ENCODE measurements at places on chromosomes 12 and 14. TPM values are rescaled to one million over a fixed set of nuclear protein-coding genes. Genes with fewer than 3 reads are reported as not detected.
A peak's percentile ranks its signal among the peaks of the same experiment; 100 is the strongest.

GRCh38 chr14:88188745-88189416 is 134.2 kb downstream of the KCNK10 start:
- H3K27me3 ChIP-seq: no peaks in the 10 kb centered on the region
- H3K36me3 ChIP-seq: no peaks in the 10 kb centered on the region
- DNase-seq: peak; percentile 16
- peaks cover 25% of the 10 kb centered on the region for H3K4me1 ChIP-seq

- no peak for DNase-seq
- no peak overlapping the region for H3K4me3 ChIP-seq
- peaks cover 7% of the 10 kb centered on the region for H3K4me1 ChIP-seq
- H3K27me3 ChIP-seq: no peaks in the 10 kb centered on the region
- no peaks in the 10 kb centered on the region for H3K36me3 ChIP-seq
Observed at GRCh38 chr12:104604070-104604994, 147.6 kb downstream of the CHST11 start.

The CCDC196 gene
- not detected for total RNA-seq

DNA sequence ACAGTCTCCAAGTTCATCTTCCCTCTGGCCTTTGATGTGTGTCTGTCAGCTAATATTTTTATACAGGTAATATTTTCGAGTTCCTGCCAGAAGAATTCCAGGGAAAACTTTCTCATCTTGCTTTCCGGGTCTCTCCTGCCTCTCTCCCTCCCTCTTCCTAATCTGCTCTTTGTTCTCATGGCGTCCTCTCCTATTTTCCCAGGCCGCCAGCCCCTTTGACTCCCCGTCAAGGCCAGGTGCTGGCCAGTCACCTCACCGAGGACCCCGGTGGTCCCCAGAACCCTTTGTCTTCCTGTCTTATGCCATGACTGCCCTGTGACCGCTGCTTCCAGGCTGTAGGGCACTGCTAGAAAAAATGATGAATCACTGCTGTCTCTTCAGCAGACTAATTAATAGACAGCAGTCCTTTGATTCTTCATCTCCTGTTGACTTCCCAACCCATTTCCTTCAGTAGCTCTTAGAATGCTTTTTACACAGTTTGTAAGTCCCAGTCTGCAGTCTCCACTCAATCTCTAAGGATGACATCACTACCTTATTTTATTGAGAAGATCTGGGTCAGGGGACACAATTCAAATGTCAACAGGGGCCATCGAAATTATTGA is 40.7 kb downstream of the PPFIBP1 start:
- H3K27ac ChIP-seq: peak overlapping the region; percentile 61
- DNase-seq: peak; percentile 35
- H3K4me1 ChIP-seq: peaks cover 17% of the 10 kb centered on the region
- H3K4me3 ChIP-seq: no peak overlapping the region

DNA sequence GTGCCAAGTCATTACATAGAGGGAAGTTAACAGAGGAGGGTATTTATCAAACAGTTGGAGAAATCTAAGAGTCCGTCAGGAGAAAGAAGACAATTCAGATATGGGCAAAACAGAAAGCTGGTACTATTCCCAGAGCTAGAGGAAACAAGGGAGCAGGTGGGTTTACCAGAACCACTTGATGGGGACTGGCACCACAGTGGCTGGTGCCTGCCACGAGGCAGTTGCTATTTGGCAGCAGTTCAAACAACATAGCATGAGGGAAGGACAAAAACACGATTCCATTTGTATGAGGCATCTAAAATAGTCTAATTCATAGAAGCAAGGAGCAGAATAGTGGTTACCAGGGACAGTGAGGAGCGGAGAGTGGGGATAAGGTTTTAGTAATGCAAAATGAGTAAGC is 24.6 kb upstream of the KLRD1 start:
- H3K4me1 ChIP-seq: no peaks in the 10 kb centered on the region
- no peak overlapping the region for H3K4me3 ChIP-seq
- H3K27ac ChIP-seq: no peak overlapping the region
- H3K27me3 ChIP-seq: no peaks in the 10 kb centered on the region
- H3K36me3 ChIP-seq: no peaks in the 10 kb centered on the region

- no peak overlapping the region for H3K27ac ChIP-seq
- H3K4me1 ChIP-seq: no peaks in the 10 kb centered on the region
- no peak overlapping the region for H3K4me3 ChIP-seq
- no peaks in the 10 kb centered on the region for H3K27me3 ChIP-seq
- no peaks in the 10 kb centered on the region for H3K36me3 ChIP-seq
Observed at GRCh38 chr12:25051171-25051570, 102.3 kb upstream of the BCAT1 start.

The TSPAN8 gene
- not detected for total RNA-seq

The RHNO1 gene
- total RNA-seq: 95.5 TPM

The REM2 gene
- total RNA-seq: 1.7 TPM

DNA sequence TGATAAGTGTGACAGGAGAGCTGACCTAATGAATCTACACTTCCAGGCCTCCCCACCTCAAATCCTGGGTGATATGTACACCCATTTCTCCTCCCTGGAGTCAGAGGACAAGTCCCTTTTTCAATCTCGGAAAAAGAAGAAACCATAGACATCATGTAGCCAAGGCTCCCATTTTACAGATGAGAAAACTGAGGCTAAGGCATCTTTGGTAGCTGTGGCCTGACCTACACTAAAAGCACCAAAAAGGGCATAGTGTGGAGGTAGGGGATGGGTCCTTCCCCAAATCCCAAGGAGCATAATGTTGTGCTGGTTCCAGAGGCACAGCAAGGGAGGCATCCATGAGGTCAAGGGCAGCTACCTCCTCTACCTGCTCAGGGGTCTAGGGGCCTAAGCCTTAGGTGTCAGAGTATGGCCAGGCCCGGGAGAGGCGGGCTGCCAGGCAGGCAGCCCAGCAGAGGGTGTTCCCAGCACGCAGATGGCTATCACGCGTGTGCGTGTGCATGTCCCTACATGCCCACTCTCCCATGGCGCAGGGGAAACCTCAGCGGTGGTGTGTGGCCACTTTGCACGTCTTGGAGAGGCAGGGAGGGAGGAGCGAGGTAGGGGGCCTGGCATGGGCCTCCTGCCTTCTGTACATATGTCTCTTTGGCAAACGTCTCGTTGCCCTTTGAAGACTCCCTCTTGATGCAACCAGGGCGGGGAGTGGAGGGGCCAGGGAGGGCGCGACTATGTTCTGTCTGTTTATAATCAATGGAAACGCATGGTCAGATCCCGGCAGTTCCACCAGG is 2.5 kb downstream of the PGF start:
- peaks cover 22% of the 10 kb centered on the region for H3K4me1 ChIP-seq
- no peaks in the 10 kb centered on the region for H3K36me3 ChIP-seq
- DNase-seq: no peak
- peaks cover 40% of the 10 kb centered on the region for H3K27me3 ChIP-seq
- H3K4me3 ChIP-seq: no peak overlapping the region
- no peak overlapping the region for H3K27ac ChIP-seq

GRCh38 chr14:30553311-30553989 is 5.5 kb upstream of the G2E3 start:
- no peaks in the 10 kb centered on the region for H3K27me3 ChIP-seq
- DNase-seq: no peak
- H3K4me3 ChIP-seq: no peak overlapping the region
- H3K4me1 ChIP-seq: no peaks in the 10 kb centered on the region
- no peak overlapping the region for H3K27ac ChIP-seq

DNA sequence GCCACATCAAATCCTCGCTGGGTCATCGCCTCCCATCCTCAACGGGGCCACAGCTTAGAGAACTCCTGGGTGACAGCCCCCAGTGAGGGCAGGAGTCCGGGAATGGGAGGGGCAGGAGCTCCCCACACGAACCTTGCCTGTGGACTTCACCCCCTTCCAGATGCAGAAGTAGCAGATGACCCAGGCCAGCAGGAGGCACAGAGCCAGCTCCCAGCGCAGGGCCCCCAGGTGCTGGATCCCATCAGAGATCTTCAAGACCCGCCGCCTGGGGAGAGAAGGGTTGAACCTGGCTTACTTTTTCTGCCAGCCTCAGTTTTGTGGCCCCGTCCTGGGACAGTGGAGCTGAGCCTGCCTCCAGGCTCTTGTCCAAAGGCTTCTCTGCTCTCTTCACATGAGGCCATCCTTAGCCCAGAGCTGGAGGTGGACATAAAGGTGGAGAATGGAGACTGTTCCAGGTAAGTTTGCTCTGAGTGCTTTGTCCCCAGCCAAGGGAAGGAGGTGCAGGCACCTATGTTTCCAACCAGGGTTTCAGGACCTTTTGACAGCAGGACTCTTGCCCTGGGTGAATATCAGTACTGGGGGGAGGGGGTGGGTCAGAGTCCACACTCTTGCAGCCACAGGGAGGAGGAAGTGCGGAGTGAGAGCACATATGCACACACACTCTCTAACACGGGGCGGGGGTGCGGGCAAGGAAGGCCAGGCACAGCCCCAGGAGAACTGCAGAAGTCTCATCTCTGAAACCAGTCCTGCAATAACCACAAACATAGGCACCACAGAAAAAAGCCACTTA is 23.3 kb upstream of the SLC6A12 start:
- no peaks in the 10 kb centered on the region for H3K4me1 ChIP-seq
- H3K27me3 ChIP-seq: no peaks in the 10 kb centered on the region
- H3K27ac ChIP-seq: no peak overlapping the region

DNA sequence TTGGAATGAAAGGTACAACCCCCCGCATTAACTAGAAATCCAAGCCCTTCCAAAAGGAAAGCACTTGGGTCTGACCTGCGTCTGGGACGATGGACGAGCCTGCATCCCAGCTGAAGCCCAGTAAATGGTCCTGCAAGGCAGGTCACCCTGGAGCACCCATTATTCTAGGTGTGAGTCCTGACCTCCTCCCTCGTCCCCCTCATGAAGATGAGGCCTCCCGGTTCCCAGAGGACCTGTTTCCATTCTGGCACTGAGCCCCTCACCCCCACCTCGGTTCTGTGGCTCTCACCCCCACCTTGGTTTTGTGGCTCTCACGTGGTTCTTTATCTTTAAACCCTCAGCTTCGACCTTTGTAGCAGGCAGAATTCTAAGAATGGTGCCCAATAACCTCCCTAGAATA is 7.3 kb downstream of the IFI27 start:
- H3K4me1 ChIP-seq: no peaks in the 10 kb centered on the region
- no peaks in the 10 kb centered on the region for H3K27me3 ChIP-seq
- H3K27ac ChIP-seq: no peak overlapping the region
- no peak overlapping the region for H3K4me3 ChIP-seq

The CPNE8 gene
- total RNA-seq: 13.0 TPM

The SMOC1 gene
- total RNA-seq: 89.3 TPM

The PIANP gene
- total RNA-seq: 0.32 TPM

The RFX4 gene
- total RNA-seq: 3.4 TPM

DNA sequence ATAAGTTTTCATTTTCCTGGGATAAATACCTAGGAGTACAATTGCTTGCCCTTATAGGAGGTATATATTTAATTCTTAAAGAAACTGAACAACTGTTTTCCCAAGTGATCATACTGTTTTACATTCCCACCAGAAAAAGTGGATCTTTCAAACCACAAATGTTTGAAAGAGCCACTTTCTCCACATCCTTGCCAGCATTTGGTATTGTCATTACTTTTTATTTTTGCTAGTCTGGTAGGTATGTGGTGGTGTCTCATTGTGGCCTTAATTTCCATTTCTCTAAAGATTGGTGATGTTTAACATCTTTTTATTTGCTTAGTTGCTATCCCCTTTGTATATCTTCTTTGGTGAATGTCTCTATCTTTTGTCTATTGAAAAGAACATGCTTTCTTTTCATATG is 50.6 kb downstream of the CCDC91 start:
- H3K27ac ChIP-seq: no peak overlapping the region
- no peaks in the 10 kb centered on the region for H3K36me3 ChIP-seq
- no peak overlapping the region for H3K4me3 ChIP-seq
- no peak for DNase-seq
- no peaks in the 10 kb centered on the region for H3K27me3 ChIP-seq

The RNASE3 gene
- total RNA-seq: not detected

DNA sequence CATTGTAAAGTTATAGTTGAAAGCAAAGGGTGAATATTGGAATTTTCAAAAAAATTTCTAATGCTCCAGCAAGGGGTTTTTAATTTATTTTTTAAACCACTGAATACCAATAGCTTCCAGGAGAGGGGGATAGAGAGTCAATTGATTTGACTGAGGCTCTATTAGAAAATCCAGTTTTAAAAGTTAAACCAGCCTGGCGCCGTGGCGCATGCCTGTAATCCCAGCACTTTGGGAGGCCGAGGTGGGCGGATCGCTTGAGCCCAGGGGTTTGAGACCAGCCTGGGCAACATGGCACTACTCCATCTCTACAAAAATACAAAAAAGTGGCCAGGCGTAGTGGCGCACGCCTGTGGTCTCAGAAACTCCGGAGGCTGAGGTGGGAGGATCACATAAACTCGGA is 150.1 kb downstream of the SLC38A4 start:
- no peak overlapping the region for H3K4me3 ChIP-seq
- H3K36me3 ChIP-seq: no peaks in the 10 kb centered on the region
- H3K4me1 ChIP-seq: peaks cover 6% of the 10 kb centered on the region
- H3K27ac ChIP-seq: no peak overlapping the region

DNA sequence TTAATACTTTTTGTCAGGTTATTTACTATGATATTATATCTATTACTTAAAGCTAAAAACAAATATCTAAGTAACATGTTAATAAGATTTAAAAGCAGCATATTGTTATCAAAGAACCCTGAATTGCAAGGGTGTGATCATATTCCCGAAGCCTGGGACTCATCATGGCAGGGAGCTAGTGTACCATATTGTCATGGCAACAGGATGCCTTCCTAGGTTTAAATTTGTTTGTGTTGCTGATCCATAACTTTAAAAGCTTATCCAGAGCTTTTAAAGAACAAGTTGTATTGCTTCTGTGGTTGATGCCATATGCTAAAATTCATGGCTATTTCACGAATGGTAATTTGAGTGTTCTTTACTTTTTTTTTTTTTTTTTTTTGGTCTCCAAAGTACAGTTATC is 500.5 kb downstream of the NAV3 start:
- no peak overlapping the region for H3K27ac ChIP-seq
- no peaks in the 10 kb centered on the region for H3K27me3 ChIP-seq
- no peaks in the 10 kb centered on the region for H3K36me3 ChIP-seq

The RASSF9 gene
- total RNA-seq: 0.06 TPM

The CABP1 gene
- total RNA-seq: 0.47 TPM

- no peaks in the 10 kb centered on the region for H3K27me3 ChIP-seq
- no peak overlapping the region for H3K27ac ChIP-seq
- DNase-seq: no peak
- peak overlapping the region; percentile 53 for H3K4me3 ChIP-seq
Observed at GRCh38 chr14:102525219-102525928, 15.8 kb upstream of the ANKRD9 start.

DNA sequence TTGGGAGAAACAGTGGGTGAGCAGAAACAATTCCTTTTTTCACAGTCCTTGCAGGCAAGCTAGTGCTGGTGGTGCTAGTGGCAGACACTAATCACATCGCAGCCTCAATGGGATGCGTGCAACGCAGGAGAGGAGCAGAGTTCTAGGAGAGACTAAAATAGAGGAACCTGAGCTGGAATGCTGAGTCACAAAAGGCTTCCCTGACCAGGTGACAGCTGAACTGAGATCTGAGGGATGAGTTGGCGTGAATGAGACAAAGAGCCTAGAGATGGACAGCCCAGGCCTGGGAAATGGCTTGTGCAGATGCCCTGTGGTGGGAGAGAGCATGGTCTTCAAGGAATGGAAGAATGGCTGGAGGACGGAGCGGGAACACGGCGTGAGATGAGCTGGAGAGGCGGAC is 25.8 kb downstream of the ACADS start:
- H3K36me3 ChIP-seq: no peaks in the 10 kb centered on the region
- DNase-seq: no peak
- H3K4me3 ChIP-seq: no peak overlapping the region
- H3K27ac ChIP-seq: no peak overlapping the region

- H3K4me1 ChIP-seq: peaks cover 3% of the 10 kb centered on the region
- no peak overlapping the region for H3K4me3 ChIP-seq
- H3K36me3 ChIP-seq: no peaks in the 10 kb centered on the region
- no peak overlapping the region for H3K27ac ChIP-seq
- no peaks in the 10 kb centered on the region for H3K27me3 ChIP-seq
- no peak for DNase-seq
Observed at GRCh38 chr12:93982771-93983315, 165.5 kb upstream of the PLXNC1 start.

The BRMS1L gene
- total RNA-seq: 12.0 TPM

The PMCH gene
- total RNA-seq: not detected
